ENCODE measurements at places on chromosomes 12 and 14.

DNA sequence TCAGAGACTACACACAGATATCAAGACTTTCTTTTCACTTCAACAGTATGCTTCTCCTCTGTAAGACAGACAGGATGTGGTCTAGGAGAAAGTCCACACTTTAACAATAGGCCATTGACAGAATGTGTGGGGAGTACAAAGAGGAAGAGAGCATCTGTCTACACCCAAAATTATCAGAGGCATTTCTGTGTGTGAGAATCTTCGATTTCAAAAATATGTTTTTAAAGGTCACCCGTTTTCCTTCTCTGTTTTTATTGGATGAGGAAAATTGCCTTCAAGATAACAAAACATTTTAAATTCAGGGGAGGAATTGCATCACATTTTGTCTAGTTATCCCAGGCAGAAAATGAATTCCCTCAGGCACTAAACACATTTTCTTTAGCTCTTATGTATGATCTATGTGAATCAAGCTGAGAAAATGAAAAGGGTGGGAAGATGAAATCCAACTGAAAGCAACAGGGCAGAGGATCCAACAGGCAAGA is 16.4 kb downstream of the NAV3 start:
- DNase-seq = no peak

- peak; percentile 74 for DNase-seq
These were observed 3.4 kb upstream of the ARHGAP5 start for GRCh38 chr14:32073537-32074189.

GRCh38 chr12:109139791-109140190 is 23.4 kb downstream of the ACACB start:
- DNase-seq = no peak

- DNase-seq = no peak
These were observed 49.1 kb downstream of the JAG2 start for GRCh38 chr14:105119408-105120025.

- DNase-seq = no peak
These were observed 110.6 kb downstream of the ANO6 start for GRCh38 chr12:45326358-45326975.

- DNase-seq = no peak
These were observed 4.9 kb downstream of the KRT5 start for GRCh38 chr12:52515319-52515646.
